ENCODE measurements at places on chromosomes 12 and 14.

GRCh38 chr14:63299351-63300110 is 19.2 kb downstream of the GPHB5 start:
- DNase-seq, result no peak

DNA sequence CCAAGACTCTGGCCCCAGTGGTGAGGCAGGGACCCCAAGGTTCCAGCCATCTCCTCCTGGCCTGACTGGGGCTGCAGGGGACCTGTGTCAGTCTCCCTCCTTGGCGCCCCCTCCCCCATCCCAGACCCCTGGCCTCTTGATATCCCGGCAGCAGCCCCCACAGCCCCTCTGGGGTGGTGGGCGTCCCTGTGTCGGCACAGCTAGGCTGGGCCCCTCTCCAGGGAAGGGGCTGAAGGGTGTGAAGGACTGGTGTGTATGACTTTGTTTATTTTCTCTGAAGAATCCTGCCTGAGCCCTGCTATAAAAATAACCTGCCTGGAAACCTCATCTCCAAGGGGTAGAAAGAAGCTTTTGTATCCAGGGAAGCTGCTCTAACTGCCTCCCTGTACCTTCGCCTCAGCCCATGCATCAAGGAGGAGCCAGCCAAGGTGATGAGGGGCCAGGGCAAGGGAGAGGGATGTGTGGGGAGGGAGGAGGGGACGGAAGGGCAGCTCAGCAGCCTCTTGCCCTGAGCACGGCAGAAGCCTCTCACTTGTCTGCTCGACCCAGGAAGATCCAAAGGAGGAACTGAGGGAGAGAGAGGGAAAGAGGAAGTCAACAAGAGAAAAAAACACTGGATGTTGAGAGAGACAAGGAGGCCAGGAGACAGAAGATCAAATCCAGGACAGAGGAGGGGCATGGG is 25.4 kb upstream of the COL2A1 start:
- DNase-seq, result no peak

DNA sequence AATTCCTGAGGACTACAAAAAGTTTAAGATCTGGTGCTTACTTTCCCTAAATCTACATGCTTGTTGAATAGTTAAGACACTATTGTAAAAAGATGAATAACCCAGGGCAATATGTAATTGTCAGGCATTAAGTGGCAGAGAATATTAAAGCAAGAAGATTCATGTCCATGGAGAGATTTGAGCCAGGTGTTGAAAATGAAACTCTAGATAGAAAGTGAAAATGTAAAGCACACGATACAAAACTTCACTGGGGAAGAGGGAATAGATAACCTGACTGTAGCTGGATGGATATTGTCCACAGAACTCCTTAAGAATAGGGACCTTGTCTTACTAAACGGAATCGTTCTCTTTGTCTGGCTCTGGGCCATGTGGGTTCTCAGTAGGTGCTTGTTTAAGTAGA is 5.0 kb downstream of the CAND1 start:
- no peak for DNase-seq

DNA sequence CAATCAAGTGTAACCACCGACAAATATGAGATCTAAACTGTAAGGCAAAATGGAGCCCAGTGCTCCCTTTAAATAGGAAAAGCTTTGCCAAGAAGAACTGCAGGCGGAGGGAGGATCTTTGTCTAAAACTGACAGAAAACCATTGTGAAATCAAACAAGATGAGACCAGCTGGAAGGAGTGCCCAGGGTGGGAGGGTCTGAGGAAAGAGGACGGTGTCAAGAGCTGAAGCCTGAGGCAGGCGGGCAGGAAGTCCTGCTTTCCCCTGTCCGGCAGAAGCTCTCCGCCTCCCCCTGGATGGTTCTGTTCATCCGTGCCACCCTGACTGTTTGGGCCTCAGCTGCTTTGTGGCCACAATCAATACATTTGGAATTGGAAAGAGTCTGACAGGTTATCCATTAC is 37.5 kb downstream of the CDC42BPB start:
- no peak for DNase-seq

- no peak for DNase-seq
Observed at GRCh38 chr14:96053600-96054381, 14.6 kb downstream of the C14orf132 start.

DNA sequence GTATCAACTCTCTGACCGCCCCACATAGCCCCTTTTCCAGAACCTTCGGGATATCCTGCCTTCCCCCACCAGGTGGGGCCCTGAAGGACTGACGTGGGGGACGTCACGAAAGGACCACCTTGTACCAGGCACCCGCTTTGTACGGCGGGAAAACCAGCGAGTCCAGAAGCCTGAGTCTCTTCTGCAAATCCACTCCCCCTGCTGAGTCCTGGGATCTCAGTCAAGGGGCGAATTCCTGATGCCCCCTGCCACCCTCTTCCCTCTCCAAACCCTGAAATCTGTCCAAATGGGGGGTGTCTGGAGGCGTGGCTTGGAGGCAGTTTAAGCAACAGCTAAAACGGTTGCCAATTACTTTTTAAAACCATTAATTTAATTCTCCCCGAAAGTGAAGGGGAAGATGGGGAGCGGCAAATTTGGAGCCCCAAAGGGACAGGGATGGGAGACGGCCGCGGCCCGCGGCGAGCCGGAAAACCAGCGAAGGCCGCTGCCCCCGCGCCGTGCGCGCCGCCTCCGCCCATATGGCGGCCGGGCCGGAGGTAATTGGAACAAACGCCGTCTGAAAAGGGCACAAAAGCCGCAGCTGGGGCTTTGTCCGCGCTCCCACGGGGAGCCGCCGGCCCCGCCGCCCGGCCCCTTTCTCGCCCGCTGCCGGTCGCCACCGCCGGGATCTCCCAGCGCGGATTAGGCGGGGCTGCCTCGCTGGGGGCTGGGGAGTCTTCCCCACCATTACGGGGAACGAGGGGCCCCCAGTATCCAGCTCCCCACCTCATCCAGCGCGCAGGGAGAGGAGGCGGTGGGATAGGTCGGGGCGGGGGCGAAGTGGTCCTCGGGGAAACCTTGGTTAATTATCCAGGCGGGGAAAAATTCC is 6.6 kb downstream of the LHX5 start:
- DNase-seq, result no peak

DNA sequence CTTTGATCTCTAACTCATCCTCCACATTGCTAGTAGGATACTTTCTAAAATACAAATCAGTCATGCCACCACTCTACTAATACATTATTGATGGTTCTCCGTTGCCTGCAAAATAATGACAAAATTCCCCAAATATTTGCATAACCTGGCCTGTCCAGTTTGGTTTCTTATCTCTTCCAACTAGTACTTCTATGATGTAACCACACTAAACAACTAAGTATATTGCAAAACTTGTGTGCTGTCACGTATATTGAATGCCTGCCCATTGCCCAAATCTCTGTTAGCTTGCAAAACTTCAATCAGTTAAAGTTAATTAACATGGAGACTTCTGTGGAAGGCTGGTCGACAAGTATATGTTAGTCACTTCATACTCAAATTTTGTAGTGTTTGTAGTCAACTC is 6.5 kb downstream of the OR6C74 start:
- no peak for DNase-seq
